ENCODE measurements at places on chromosomes 12 and 14.
A peak's percentile ranks its signal among the peaks of the same experiment; 100 is the strongest.

- DNase-seq: no peak
These were observed 13.2 kb upstream of the GALNT9 start for GRCh38 chr12:132342251-132343227.

GRCh38 chr14:44945264-44945663, 16.5 kb downstream of the KLHL28 start:
- DNase-seq: no peak

DNA sequence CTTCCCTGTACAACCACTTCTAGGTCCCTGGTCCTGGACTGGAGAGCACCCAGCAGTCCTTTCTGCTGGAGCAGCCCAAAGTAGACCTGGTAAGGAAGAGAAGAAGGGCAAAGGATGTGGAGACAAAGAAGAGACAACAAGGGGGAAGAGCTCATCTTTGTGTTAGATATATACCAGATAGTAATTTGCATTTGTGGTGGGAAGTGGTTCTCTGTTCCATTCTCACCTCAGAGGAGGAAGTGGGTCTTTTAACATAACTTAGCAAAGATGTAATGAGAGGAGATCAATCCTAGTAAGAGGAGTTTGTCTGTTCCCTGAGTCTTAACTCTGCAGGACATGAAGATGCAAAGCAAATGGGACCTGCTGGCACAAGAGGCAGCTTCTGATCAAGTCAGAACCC, 8.0 kb downstream of the CCDC198 start:
- DNase-seq: no peak

DNA sequence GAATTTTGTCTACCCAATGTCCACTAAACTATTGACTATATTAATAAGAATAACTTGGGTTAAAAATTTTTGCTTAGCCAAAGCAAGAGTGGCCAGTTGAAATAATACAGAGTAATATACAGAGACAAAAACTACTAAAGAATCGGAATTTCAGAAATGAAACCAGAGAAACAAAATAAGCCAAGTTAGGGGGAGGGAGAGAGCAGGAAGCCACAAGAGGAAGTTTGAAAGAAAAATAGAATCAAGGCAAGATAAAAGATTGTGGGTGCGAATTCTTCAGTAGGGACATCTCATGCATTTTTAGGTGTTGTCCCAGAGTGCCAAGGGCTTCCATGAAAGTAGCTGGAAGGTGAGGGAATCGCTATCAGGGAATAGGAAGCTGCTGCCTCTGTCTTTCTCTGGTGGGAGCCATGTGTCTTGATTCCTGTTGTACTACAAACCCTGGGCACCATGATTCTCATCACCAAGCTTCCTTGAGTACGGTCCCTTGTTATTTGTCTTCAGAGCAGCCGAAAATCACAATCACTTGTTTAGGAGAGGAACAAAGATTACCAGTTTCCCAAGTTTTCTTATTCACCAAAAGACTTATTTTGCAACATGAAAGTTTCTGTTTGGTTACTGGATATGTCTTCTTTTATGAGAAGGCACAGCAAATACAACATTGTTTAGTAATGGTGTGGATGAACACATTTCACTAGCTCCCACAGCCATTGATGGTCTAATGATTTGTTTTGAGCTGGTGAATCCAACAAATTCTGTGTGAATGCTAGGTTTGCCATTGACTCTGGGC, 16.7 kb downstream of the NEUROD4 start:
- no peak for DNase-seq

DNA sequence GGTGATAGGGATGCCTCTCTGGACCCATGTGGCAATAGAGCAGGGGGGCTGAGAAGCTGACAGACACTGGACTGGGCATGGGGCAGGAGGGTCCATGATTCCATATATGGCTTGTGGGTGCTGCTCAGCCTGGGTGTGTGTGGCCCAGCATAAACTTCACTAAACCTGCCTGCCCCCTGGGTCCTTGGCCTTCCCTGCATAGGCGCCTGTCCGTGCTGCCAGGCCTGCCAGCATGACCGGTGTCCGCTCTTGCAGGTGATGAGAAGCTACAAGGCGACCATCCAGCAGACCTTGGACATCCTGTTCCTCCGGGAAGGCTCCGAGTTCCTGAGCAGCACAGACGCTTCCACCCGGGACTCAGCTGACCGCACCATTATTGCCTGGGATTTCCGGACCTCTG, 61.6 kb downstream of the BEGAIN start:
- DNase-seq: no peak

DNA sequence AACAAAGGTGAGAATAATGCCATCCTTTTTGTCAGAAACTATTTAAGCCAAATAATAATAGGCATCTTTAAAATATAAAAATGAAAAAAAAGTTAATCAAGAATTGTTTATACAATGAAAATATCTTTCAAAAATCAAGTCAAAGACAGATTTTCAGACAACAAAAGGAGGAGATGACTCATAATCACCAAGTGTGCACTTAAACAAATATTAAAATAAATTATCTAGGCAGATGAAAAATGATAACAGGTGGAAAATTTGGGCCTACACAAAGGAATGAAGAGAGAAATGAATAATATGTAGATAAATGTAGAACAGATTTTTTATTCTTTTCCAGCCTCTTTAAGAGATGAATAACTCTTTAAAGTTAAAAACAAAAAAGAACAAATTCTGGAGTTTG, 250.0 kb upstream of the PLEKHG7 start:
- no peak for DNase-seq

DNA sequence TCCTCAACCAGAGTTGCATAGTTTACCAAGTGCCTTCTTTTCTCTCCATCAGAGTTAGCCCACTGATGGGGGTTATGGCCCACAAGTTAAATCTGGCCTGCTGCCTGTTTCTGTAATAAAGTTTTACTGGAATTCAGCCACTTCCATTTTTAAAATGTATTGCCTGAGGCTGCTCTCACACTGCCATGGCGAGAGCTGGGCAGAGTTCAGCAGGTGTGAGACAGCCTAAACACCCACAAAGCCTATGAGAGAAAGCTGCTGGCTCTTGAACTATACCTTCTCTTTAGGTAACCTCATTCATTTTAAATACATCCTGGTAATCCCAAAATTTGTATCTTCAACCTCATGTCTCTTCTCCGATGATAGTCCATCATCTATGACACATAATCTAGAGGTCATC, 86.1 kb downstream of the BCL2L14 start:
- no peak for DNase-seq

DNA sequence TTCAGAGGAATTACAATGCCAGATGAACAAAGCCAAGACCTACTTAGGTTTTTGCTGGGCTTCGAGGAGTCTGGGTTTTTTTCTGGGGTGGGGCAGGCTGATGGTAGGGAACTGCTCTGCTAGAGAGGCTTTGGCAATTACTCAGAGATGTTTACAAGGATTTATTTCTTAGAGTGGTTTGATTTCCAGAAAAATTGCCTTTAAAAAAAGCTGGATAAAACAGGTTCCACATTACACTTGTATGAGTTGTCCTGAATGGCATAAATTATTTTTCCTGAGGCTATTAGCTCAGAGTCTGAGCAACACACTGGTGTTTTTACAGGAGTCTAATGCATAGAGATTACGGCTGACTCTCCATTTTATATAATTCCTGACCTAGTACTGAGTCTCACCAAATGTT, 118.5 kb upstream of the FRMD6 start:
- DNase-seq: no peak

GRCh38 chr14:77088219-77088618, 9.8 kb upstream of the CIPC start:
- no peak for DNase-seq

GRCh38 chr12:123937707-123938591, 34.7 kb downstream of the CCDC92 start:
- DNase-seq: no peak

- DNase-seq: no peak
These were observed 305.2 kb upstream of the SYT1 start for GRCh38 chr12:78559416-78559815.

DNA sequence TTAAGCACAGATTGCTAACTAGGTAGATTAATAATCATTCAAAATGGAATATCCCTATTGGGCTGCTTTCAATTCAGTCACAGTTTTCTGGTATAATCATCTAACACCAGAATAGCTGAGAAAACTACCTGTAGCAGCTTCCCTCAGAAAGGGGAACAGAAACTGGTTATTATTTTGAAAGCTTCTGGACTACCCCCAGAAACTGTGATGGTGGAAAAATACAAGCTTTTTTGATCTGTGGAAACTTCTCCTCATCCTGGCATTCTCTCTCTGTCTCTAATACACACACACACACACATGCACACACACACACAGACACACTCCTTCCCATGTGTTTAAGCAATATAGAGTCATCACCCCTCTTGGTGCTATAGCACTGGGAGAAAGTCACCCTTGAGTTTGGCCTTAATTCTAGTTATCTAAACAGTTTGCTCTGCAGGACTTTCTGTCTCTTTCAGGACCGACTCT, 251.5 kb upstream of the LMO3 start:
- no peak for DNase-seq

- DNase-seq: no peak
These were observed 235.2 kb downstream of the PCNX1 start for GRCh38 chr14:71142375-71143038.

GRCh38 chr12:56628671-56629458, 1.3 kb downstream of the BAZ2A start:
- DNase-seq: peak; percentile 26

GRCh38 chr12:129245769-129246168, 392.5 kb downstream of the GLT1D1 start:
- DNase-seq: no peak

DNA sequence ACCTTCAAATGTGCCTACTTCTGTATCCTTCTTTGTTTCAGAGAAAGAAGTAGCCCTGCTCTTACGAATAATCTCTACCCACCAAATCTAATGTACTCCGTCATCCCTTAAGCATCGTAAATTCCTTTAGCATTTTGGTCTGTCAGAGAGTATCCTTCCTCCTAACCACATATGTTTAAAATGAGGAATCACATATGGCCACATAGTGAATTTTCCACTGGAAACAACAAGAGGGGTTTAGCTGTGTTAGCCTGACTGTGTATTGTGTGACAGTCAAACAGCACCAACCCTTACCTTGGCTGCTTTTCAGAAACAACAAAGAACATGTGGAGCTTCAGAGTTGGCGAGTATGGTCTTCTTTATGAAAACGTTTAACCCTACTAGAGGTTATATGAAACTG, 5.5 kb downstream of the LUM start:
- no peak for DNase-seq

DNA sequence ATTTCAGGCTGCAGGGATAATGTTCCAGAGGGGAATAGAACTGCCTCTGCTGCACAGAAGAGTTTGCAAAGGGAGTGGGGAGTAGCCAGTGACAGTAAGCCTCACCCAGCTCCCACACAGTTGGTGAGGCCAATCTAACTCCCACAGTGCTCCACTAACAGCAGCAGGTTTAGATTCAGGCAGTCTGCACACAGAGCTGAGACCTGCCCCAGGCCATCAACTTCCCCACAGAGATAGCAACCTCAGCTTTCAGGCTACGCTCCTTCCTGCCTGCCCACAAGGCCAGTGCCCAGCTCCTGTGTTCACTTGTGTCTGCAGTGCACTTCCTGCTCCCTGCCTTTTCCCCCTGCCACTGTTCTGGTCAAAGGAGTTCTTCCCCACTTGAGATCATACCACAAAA, 107.5 kb downstream of the TBC1D30 start:
- DNase-seq: no peak

DNA sequence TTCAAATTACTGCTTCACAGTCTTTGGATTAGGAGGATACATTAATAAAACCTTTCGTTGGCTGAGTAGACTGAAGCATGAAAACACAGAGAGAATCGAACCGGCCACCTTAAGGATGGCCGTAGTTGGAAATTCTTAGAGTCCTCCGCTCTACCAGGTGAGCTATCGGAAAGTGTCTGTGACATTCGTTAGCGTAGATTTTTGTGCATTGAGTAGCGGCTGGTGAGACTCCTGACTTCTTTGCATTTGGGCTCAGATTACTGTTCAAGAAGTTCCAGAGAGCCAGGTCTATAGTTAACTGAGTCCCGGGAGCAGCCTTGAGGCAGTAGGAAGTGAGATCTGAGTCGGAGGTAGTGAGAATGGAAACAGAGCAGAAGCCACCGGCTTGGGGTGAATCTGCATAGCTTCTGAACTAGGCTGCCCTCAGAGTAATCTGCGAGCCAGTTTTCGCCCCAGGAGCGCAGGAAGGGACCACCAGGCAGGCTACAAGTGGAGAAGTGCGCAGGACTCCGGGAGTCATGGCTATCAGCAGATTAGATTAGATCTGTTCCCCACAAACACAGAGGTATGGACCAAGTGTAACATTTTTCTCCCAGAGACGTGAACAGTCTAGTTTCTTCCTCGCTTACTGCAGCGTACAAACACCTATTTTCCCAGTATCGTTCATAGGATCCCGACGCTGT, 11.0 kb downstream of the OR6S1 start:
- DNase-seq: no peak

DNA sequence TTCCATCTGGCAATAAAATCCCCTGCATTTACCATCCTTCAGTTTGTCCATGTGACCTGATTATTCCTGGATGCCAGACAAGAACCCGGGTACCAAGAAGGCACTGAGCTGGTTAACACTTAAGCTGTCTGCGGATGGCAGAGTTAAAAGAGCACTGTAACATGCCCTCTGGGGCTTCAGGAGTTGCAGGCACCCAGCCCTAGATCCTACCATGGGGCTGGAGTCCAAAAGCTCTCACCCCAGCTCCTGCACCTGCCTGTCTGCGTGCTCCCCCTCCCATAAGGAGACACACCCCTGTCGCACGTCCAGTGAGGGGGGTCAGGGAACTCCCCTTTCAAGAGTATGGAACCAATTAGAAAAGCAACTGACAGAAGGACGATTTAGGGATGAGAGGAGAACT, 14.6 kb upstream of the FBXO34 start:
- DNase-seq: no peak

DNA sequence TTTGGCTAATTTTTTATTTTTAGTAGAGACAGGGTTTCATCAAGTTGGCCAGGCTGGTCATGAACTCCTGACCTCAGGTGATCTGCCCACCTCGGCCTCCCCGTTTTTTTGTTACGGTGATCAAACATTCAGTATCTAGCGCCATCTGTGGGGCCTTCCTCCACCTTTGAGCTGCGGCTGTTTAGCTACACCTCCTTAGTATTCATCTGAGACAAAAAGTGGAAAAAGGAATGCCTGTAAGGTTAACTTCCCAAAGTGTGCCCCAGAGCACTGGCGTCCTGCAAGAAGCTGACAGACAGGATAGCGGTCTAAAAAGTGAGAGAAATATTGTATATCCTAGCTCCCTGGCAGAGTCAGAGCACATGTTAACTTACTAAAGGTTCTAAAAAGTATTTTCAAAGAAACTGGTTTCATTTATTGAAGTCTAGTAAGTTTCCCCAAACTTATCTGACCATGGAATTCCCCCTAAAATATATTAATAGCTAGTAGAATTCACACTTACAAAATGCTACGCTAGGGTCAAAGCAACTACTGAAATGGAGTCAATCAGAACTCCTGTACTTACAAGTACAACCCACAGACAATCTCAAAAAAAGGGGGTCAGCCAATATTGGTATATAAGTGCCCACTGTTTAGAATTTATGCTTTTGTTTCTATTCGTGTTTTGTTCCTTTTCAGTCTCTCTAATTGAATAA, 59.1 kb downstream of the DUSP16 start:
- DNase-seq: no peak
